ENCODE measurements at places on chromosomes 5 and 9. TPM values are rescaled to one million over a fixed set of nuclear protein-coding genes. Genes with fewer than 3 reads are reported as not detected.

DNA sequence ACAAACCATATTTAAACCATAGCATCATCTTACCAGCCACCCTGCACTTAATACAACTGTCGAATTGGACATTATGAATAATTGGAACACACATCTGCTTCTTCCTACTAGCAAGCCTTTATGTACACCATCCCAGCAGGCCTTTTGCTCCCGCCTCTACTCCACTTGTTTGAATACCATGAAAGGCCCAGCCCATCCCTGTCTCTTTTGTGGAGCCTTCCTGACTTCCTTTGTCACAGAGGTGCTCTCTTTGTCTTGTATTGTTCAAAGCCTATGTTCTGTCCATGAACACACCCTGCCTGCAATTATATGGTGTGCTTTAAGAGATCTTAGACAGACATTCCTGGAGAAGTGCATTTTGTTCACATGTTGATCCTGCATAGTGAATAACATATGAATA, 465.7 kb downstream of the DIRAS2 start:
- no peak for DNase-seq

DNA sequence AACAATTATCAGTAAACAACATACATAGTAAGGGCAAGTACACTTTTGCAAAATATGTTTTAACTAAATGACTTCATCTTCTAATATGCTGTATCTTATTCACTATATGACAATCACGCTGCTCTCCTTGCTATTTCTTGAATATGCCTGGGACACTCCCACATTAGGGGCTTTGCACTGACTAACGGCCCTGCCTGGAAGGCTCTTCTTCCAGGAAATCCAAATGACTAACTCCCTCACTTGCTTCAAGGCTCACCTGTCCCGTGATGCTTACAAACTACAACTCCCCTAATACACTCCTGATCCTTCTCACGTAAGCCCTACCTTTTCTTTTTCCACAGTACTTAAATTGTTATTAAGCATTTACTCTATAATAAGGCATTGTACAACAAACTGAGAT, 10.6 kb downstream of the ERP44 start:
- DNase-seq, result no peak

GRCh38 chr5:43573058-43573457, 16.2 kb upstream of the PAIP1 start:
- DNase-seq, result peak; percentile 26

DNA sequence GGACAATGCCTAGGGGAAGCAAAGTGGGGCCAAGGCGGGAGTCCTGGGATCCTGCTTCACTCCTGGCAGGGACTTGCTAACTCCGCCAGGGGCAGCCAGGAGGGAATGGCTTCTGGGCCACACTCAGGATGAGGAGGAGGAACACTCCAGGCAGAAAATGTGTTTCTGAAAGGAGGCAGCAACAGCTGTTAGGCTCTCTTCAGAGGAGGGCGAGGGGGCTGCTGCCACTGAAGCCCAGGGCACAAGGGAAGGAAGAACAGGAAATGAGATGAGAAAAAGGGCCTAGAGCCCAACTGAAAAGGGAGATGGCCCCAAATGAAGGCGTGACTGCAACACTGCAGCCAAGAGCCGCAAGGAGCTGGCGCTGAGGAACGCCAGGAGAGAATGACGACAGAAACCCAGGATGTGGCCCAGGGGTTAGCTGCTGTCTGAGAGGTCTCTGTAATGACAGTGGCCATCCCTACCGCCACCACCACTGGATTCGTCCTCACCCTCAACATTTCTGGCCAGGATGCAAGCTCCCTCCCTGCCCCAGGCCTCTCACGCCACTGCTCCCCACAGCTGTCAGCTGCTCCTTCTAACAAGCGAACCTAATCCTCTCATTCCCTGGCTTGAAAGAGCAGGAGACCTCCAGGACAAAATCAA, 15.8 kb downstream of the PSMB7 start:
- DNase-seq, result peak; percentile 97

DNA sequence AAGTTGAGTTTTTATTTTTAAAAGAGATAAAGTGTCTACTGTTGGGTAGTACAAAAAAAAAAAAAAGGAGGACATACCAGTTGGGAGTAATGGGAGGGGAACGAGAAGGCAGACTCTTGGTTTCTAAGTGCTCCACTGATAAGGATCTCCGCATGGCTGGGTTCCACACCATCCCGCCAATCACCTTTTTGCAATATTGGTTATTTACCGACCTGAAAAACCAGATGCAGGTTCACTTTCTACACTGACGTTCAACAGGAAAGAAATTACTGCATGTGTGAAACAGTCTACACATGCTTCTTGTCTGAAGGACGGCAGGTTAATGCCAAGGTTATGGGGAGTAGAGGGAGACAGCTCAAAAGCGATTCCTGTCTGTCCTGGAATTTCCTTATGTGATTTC, 75.5 kb downstream of the PTPN3 start:
- DNase-seq, result no peak

DNA sequence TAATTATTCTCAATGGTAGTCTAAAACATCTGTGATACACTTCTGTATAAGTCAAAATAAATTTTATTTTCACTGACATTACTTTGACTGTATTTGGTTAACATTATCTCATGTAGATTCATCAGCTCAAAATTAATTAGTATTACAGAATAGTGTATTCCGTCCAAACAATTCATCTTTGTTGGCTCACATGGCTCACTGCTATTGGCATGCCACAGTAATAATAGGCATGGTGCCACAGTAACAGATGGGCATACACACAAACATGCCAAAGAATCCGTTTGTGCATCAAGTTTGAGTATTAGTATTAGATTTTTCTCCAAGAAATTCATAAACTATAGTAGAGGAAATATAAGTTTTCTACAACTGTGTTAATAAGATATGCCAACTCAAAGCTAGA, 14.2 kb downstream of the AP3B1 start:
- DNase-seq, result no peak

DNA sequence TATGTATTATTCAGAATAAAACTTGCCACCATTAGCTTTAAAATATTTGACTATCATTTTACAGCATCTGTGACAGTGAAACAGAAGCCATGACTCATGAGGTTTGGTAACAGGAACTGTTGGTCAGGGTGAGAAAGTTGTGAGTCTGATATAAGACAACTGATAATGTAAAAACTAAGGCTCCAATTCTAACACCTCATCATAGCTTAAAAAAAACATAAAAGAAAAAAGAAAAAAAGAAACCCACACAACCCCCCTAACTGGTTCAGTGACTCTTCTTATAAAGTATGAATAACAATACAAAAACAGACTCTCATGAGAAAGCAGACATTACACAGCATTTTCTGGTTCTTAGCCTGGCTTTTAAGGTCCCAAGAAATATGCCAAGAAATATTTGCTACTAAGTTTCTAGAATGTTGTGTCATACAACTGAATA, 85.8 kb downstream of the MRPS27 start:
- DNase-seq, result peak; percentile 63

- no peak for DNase-seq
These were observed 51.2 kb upstream of the SPATA31D4 start for GRCh38 chr9:81877047-81877446.

DNA sequence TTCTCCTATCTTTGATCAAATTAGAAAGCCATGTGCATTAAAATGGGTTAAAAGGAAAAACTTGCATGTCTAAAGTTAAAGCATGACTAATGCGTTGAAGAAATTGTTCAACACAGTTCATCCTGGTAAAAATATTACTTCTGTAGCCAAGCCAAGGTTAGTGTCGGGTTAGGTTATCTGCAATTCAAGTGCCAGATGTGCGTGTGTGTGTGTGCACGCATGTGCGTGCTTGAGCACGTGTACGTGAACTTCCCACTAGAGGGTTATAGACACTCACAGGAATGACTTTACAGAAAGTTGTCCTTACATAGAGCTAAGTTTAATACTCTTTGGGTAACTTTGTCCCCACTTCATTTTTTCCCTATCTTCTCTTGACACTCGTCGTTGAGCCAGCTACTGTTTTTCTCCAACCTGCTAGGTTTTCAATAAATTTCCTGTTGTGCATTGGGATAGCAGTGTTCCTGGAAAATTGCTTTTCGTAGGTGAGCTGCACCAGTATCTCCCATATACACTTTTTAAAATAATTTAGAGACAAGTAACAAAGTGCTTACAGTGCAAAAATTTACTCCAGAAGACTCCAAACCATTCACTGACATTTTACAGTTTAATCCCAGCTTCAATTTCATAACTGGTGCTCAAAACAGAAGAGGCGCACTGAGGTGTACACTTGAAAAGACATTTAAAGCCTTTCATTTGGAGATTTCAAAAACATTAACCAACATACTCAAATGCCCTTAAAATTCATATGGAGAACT, 353.8 kb downstream of the NFIB start:
- no peak for DNase-seq

DNA sequence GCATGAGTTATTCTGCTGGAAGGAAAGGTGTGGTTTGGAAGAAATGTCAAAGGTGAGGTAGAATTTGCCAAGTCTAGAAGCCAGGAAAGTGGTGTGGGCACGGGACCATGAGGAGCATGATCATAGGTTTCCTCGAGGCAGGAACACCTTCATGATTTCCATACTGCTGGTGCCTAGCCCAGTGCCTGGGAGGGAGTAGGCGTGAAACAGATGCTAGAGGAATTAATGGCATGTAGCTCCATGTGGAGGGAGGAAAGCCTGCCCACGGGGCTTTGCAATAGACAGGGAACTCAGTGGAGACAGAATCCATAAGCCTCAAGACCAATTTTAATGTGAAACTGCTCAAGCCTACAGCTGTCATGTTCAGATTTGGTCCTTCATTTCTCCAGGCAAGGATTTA, 35.1 kb downstream of the TTLL11 start:
- no peak for DNase-seq

DNA sequence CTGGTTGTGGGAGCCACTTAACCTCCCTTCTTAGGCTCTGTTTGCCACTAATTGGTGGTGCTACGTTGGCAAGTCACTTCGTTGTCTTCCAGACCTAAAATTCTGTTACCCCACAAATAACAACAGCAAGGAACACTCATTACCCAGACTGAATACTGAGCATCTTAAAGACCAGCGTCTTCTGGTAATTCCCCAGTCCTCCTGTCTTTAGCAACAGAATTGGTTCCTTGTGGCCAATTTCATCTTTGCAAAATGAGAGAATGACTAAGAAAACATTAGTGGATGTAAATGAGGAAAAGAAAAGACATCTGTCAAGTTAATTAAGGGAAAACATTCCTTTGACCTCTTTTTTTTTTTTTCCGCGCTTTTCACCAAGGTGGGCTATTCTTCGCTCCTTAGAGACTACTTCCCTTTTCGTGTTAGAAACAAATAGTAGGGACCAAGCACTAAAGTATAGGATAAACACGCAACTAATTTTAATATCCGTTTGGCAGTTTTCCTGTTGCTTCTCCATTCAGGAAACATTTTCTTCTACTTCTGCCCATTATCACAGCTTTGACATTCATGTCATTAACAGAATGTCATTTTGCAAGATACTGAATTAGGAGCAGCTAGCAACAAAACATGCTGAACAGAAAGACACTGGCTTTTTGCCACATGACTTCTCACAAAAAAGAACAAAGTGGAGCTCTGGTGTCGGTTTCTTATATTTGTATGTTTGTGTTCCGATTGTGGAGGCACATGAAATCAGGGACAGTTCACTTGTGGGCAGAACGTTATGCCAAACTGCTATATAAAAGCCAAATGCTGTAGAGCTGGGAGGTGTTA, 154.2 kb downstream of the CD180 start:
- DNase-seq, result no peak

DNA sequence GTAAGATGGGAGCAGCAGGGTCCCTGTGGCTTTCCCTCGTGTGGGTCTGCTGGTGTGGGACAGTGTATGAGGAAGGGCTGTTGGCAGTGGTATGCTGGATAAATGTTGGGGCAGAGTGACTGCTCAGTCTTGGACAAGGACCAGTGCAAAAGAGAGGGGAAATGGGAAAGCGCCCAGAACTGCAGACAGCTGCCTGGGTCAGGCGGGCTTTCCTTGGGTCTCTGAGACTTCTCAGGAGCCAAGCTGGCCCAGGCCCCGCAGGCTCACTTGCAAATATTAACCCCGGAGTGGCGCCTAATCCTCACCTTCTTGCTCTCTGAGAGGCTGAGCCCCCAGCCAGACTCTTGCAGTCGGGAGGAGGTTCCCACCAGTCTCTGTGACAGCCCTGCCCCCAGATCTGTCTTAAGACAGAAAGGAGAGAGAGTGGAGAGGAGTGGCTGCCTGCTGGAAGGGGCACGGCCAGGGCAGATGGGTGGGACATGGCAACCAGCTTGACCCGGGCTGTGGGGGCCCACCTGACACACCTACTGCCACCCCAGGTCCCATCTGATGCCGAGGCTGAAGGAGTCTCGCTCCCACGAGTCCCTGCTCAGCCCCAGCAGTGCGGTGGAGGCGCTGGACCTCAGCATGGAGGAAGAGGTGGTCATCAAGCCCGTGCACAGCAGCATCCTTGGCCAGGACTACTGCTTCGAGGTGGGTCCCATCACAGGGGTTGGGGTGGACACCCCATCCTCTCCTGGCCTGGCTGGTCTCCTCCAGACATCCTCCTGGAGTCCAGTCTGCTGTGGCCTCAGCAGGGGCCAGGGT, 105.2 kb downstream of the DAB2IP start:
- no peak for DNase-seq

- no peak for DNase-seq
These were observed 170.9 kb downstream of the FGF1 start for GRCh38 chr5:142515036-142515435.

DNA sequence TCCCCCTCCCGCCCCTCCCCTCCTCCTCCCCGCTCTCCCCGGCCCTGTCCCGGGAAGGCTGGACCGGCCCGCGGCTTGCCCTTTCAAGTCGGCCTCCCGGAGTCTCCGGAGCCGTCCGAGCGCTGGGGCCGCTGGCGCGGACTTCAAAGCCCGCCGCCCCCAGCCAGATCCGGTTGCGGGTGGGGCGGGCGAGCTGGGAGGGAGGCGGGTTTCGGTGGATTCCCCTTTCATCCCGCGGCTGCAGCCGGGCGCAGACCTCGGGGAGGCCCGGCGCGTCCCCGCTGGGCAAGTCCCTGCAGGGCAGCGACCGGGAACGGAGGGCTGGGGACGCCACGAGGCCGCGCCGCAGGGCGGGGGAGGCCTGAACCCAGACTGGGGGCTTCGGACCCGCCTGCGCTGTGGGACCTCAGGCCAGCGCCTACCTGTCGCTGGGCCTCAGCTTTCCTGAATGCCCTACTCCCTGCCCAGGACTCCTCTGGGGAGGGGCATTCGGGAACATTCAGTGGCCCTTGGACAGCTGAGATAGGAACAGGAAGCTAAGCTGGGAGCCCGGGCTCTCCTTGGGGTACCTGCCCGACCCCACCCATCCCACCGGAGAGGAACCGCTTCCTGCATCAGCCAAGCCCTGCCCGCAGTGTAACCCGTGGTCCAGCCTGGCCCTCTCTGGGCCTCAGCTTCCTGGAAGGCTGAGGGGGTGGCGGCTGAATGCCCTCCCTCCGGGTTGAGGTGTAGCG, 23.4 kb downstream of the C9orf50 start:
- DNase-seq, result peak; percentile 75

DNA sequence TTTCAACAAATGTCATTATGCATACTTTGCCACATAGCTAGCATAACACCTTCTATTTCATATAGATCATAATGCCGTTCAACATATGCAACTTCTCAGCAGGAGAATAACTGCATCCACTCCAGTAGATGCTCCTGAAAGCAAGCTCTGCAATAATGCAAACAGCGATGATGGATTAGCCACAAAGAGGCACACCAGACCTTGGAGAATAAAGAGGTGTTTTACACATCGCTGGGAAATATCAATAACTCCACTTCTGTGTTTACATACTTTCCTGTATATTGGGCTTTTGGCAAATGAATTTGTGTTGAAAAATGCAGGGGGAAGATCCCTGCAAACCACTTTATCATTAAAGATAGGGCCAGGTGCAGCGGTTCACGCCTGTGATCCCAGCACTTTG, 271.5 kb upstream of the PANK3 start:
- no peak for DNase-seq

FOXI1 gene
- total RNA-seq, result not detected

CARTPT gene
- total RNA-seq, result not detected

CCNB1 gene
- 526 TPM for total RNA-seq

CCL19 gene
- not detected for total RNA-seq

RORB gene
- total RNA-seq, result not detected

Data from RPMI7951 (cell line).